Esophagus squamous epithelium (tissue), 5 donors: ENCODE measurements at places on chromosomes 3 and 15.

- peak; percentile 15 for DNase-seq
Measured at GRCh38 chr3:129233538-129233937, 15.9 kb upstream of the COPG1 start.

- DNase-seq = no peak
Measured at GRCh38 chr3:58043933-58044332, 35.7 kb downstream of the FLNB start.

DNA sequence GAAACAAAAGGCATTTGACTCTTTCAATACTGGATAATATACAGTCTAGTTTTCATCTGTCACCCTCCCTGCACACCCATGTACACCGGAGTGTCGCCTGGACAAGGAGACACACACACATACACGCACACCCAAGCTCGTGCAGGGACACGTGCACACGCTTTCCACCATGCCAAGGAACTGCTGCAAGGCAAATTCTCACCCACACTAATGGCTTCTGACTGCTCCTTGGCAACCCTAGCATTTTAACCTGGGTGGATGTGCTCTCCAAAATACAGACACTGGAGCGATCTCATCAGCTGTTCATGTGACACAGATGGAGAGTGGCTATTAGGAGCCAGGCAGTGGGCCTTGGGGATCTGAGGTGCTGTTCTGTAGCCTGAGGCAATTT is 61.6 kb downstream of the MEIS2 start:
- no peak for DNase-seq

- no peak for DNase-seq
Measured at GRCh38 chr3:73610493-73610892, 14.2 kb downstream of the PDZRN3 start.

GRCh38 chr15:60924916-60925397 is 304.1 kb downstream of the RORA start:
- DNase-seq = no peak

- DNase-seq = no peak
Measured at GRCh38 chr15:46901001-46901400, 816.3 kb upstream of the SEMA6D start.

DNA sequence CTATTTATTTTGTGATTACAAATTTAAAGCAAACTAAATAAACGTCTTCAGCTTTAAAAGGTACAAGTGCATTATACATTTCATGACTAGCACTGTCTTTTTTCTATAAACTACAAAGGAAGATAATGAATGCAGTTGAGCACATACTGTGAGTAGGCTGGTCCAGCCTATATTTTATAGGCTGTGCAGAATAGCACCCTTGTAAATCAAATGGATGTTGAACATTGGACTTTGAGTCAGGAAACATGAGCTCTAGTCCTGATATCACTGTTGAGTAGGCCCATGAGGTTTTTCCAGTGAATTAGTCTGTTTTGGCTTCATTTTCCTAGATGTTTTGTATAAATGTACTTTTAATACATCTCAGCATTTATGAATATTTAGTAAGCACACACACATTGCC is 447.3 kb upstream of the KCNMB2 start:
- no peak for DNase-seq

- no peak for DNase-seq
Measured at GRCh38 chr15:52326756-52327155, 31.2 kb upstream of the MYO5C start.

GRCh38 chr3:78875851-78876250 is 891.9 kb downstream of the ROBO1 start:
- no peak for DNase-seq

DNA sequence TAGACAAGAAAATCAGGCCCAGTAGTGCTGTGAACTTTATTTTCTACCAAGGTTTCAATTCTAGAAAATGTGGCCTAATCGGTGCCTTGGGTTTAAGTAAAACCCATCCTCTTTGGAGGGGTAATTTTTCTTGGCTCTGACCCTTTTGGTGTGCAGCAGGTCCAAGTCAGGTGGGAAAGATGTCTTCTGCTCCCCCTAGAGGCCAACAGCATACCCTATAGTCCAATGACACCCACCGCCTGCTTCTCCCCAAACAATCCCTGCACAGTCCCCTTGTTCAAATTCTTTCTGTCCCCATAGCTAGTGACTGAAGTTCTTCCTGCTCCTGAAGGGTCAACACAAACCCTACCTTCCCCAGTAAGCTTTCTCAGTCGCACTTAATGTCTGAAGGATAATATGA is 261.8 kb upstream of the GOLGA6L4 start:
- no peak for DNase-seq

DNA sequence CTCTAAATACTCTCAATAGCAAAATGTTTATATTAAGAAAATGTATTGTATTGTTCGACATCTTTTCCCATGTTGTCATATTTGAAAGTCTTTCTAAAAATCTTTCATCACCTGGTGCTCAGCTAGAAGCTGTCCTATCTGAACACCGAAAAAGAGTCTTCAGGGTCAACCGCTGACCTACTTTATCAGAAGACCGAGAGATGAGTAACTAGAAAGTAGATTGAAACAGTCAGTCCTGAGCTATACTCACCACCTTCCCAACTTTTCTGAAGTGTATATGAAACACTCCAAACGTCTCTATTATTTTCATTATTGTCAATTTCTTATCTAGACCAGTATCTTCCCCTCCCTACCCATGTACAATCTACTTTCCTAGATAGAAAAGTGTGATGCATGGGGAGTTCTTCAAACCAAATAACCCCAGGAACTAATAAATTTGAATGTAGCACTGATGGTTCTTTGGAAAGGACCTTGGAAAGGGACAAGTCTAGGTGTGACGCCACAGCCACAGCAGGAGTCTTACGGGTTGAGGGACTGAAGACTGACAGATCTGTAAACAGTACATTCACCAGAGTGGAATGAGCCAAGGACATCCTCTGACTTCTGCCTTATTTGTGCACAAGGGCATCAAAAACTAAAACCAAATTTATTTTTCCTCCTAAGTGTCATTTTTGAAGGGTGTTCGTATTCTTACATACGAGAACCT is 58.6 kb downstream of the TMOD3 start:
- no peak for DNase-seq

GRCh38 chr15:39239562-39239961 is 341.3 kb upstream of the THBS1 start:
- DNase-seq = no peak

- DNase-seq = no peak
Measured at GRCh38 chr3:128748557-128748956, 22.6 kb downstream of the RAB7A start.

- no peak for DNase-seq
Measured at GRCh38 chr15:101424984-101425383, 64.5 kb downstream of the PCSK6 start.

GRCh38 chr15:43775411-43775965 is 1.3 kb downstream of the ELL3 start:
- no peak for DNase-seq

DNA sequence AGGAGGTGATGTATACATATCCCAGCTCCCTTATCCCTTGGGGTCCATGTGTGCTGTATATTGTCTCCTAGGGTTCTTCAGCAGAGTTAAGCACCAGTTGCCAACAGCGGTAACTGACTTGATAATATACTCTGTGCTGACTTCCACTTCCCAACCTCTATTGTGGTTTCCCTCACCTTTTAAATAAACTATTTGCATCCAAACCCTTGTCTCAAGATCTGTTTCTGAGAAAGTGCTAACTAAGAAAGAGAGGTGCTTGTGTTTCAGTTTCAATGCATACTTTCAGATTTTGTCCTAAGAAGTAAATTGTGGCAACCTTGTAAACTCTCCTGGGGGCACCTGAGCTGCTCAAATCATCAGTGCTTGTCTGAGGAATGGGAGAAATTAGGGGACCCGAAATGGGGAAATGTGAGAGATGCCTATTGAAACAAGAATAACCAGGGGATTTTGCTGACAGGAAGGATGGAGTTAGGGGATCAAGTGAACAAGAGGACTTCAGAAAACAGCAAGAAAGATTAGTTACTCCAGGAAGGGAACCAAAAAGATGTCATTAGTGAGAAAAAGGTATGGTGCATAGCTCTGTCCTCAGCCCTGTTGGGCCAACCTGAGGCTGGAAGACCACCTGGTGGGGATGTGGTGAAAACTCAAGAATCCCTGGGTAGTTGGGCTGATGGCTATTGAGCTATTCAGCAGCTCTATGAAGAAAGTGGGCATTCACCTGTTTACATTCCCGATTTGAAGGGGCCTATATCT is 50.9 kb upstream of the MRPL3 start:
- DNase-seq = no peak

- no peak for DNase-seq
Measured at GRCh38 chr3:71859123-71859519, 74.2 kb upstream of the PROK2 start.

DNA sequence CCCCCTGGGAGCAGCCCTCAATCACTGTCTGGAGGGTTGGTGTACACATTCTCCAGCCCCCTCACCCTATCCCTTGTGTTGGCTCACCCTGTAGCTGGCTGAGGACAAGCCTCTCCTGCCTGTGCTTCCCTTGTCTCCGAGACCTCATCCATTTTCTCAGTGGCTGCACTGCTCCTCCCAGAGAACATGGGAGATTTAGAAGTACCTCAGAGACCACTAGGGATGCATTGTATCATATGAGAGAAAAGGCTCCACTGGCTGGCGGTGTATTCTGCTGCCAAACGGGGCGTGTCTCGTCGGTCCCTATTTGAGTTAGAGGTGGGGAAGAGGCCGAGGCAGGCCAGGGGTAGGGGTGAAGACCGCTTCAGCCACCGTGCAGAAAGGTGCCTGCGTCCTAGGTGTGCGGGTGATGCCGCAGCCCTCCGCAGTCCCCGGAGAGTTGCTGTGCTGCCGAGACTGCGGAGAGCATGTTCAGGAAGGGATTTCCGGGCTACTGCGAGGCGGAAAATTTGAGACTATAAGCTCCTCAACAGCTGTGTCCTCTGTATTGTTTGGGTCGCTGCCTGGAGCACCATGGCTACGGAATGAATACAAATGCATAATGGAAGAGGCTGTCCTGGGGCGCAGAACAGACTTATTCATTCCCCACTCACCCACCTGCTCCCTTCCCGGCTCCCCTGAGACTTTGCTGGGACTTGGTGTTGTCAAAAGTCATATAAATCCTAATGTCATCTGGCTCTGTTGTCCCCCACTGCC is 43.8 kb downstream of the SPSB4 start:
- DNase-seq = no peak

GRCh38 chr3:54321520-54321919 is 199.2 kb downstream of the CACNA2D3 start:
- no peak for DNase-seq
